ENCODE measurements at places on chromosomes 12 and 14.
A peak's percentile ranks its signal among the peaks of the same experiment; 100 is the strongest.

DNA sequence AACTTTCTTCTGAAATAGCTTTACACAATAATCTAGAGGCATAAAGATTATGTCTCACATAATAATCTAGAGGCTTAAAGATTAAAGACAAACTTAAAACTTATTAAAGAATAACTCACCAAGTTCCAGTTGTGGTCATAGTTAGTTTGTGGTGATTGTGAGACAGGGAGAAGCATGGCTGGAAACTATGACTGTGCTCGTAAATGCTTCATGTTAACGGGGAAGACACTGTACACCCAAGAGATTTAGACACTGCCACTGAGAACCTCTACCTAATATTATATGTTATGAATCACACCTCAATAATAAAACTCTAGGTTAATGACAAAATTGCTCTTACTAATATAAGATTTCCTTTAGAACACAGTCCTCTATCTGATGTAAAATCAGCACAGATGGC, 541.6 kb downstream of the TMEM121 start:
- DNase-seq = no peak

- no peak for DNase-seq
Observed at GRCh38 chr12:117563007-117563406, 201.6 kb upstream of the NOS1 start.

- no peak for DNase-seq
Observed at GRCh38 chr12:50056639-50056976, 788 bp upstream of the ASIC1 start.

DNA sequence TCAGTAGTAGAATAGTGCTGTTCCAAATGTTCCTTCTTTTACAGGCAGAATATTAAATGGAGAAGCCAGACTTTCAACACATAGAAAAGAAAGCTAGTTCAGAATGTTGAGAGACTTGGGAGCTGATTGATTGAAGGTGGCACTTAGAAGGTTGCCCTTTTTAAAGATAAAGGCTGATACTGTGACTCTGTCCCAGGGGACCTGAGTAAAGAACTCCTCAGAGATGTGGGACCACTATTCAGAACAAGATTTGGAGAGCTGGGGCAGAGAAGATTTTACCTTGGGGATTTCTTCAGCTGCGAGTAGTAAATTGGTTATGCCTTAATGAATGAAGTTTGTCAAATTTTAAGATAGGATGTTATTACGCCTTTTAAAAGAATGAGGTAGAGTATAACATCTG, 21.4 kb upstream of the BTG1 start:
- DNase-seq = no peak

DNA sequence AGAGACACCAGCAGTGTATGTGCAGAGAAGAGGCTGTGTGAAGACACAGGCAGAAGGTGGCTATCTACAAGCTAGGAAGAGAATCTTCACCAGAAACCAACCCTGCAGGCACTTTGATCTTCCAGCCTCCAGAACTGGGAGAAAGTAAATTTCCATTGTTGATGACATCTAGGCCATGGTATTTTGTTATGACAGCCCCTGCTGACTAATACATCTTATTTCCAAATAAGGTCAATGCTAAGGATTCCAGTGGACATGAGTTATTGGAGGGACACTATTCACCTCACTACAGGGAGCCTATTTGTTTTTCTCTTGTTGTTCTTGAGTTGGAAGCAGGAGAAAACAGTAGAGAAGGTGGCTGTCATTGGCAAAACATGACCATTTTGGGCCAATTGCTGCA, 88.5 kb upstream of the RIN3 start:
- no peak for DNase-seq

GRCh38 chr12:71475280-71475679, 35.7 kb downstream of the LGR5 start:
- no peak for DNase-seq

- DNase-seq = no peak
Observed at GRCh38 chr12:51265024-51265423, 5.2 kb downstream of the SMAGP start.

DNA sequence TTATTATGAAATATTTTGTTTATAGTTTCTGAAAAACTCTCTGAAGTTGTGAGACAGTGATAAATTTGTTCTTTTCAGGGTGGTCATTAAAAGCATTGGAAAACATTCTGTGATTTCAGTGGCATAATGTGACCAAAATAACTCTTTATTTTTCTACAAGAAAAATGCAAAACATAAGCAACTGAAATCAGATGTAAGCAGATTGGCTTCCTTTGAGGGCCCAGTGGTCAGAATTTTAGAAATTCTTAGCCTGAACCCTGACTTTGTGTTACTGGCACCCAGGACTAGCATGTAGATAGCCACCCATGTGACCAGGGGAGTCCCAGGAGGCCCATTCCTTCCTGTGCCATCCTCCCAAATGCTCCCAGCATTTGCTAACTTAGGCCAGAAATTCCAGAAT, 145.6 kb upstream of the SLC38A2 start:
- no peak for DNase-seq

GRCh38 chr14:105817971-105818711, 291.8 kb downstream of the TMEM121 start:
- peak; percentile 25 for DNase-seq

DNA sequence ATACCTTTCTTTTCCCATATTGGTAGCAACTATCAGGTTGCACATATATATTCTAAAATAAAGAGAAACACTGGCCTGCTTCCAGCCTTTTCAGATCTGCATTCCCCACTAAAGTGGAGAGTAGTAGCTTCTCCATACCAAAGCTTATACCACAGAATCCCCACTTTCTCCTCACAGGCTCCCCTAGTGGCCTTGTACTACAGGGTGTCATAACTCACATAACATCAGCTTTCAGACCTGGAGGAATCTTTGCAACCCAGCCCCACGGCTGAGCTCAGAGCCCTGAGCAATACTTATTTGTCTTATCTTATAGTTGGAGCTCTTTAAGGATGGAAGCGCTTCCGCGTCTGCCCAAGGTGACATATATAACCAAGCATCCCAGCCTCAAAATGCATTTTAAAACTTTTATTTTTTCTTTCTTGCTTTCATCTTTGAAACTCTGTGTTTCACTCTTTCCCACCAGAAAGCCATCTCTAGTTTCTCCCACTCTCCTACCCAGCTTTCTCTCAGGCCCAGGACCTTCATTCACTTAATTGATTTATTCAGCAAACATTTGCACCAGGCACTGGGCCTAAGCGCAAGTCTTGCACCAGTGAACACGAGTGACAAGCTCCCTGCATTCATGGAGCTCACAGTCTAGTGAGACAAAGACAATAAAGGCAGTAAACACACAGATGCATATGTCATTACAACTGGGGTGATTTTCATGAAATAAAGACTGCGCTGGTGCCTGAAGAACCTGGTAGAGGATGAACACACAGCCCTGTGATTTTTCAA, 254.7 kb downstream of the IPO8 start:
- DNase-seq = no peak

- DNase-seq = no peak
Observed at GRCh38 chr14:102417646-102418045, 54.9 kb downstream of the TECPR2 start.

DNA sequence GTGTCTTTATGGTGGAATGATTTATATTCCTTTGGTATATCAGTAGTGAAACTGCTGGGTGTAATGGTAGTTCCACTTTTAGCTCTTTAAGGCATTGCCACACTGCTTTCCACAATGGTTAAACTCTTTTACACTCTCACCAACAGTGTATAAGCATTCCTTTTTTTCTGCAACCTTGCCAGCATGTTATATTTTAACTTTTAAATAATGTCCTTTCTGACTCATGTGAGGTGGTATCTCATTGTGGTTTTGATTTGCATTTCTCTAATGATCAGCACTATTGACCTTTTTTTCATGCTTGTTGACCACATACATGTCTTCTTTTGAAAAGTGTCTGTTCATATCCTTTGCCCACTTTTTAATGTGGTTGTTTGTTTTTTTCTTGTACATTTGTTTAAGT, 142.5 kb downstream of the MSRB3 start:
- DNase-seq = no peak

DNA sequence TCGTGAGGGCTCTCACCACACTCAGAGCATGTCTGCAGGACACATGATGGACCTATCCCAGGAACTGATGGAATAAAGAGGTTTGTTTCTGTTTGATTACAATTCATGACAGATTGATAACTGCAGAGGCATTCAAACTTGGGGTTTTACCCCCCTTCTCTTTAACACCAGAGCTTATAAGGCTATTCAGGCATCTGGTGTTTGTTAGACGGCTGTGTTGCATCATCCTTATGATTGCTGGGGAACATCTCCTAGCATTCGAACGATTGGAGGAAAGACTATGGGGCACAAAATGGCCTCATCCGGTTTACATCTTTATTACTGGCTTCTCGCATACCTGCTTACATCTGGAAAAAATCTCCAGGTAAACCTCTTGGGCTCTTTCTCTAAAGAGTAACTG, 191.8 kb downstream of the MSRB3 start:
- no peak for DNase-seq

DNA sequence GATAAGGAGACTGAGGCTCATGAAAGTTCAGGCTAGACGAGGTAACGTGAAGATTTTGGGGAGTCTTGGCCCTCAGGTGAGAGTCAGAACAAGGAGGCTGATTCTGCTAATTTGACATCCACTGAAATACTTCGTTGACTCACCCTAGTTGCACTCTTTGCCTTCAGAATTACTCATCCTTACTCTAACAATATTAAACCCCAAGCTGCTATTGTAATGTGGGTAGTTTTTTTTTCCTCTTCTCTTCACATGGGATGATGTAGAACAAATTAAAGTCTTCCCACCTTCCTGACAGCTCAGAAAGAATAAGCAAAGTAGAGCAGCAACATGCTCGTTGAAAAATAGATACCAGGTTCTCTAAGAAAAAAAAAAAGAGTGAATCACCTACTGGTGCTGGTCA, 22.0 kb upstream of the SRRM4 start:
- DNase-seq = no peak

DNA sequence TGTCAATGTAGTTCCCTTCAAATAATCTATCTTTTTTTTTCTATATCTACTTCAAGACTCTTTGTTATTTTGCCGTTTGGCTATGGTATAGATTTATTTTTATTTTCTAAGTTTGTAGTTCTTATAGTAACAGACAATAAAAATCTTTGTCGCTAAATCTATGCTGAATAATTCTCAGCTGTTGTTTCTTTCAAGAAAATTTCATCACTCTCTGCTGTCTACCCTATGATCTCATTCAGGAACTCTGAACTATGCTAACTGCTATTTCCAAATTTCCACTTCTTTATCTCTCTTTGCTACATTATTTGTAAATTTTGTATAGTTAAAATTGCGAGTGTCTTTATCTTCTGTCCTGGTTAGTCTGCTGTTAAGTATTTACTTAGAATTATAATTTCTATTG, 353.6 kb downstream of the LRFN5 start:
- DNase-seq = no peak

DNA sequence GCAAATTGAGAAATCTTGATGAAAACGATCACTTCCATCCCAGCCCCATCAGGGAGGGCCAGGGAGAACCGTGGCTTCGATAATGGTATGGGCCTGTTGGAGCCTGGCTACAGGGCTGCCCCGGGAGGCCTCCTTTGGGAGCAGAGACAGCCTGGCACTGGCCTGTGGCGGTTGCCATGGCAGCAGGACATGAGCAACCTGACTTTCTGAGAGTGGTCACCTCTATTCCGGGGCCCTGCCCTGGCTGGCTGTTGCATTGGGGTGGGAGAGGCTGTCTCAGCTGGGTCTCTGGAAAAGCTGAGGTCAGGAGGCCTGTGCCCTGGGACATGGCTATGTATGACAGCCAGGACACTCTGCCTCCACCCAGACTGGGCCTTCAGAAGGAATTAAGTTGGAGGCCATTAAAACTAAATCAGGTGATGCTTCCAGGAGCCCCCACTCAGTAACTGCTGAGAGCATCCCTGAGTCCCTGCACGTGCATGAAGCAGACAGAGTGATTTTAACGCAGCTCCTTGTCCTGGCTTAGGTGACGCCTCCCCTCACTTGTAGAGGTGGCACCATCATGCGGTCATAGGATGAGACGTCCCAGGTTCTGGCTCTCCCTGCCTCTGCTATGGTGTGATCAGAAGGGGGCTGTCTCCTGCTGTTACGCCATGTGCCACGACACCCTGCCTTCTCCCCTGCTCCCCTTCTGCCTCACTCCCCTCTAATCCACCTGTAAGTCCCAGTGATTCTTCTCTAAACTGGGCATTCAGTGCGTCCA, 126.3 kb downstream of the SLC25A47 start:
- no peak for DNase-seq

DNA sequence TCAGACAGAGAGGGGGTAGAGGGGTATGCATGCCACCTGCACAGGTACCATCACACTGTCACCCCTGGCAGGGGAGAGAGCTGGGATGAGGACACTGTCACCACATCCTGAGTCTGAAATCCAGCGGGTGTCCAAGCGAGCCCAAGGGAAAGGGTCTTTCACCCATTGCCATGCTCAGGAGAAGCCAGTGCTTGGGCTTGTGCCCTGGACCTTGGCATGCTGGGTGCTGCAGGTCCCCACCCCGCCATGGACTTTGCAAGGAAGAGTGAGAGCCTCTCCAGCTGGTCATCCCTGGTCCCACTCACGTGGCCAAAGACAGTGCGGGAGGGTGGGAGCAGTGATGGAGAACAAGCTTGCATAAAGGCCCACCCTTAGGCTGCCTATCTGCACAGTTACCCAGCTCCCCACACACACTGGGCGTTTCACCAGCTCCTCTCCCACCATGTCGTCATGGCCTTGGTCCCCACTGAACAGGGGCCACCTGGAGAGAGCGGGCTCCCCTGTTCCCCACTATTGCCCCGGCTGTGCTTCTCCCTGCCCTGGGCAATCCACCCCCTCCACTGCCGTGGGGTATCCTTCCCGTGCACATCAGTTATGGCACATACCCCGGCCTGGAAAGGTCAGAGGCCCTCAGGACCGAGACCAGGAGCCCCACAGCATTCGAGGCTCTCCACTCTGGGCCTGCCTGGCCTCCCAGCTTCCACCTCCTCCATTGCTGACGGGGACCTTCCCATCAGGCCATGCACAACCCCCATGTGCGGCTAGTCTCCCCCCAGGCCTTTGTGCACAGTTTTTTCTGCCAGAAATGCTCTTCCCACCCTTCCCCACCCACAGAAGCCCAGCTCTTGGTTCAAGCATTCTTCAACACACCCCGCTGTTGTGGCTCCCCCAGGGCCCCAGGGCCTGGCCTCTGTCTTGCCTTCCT, 58.6 kb upstream of the BCL11B start:
- no peak for DNase-seq

- no peak for DNase-seq
Observed at GRCh38 chr14:100540141-100540925, 46.9 kb downstream of the BEGAIN start.

- peak; percentile 25 for DNase-seq
Observed at GRCh38 chr14:57390806-57391516, 575 bp downstream of the NAA30 start.

- DNase-seq = no peak
Observed at GRCh38 chr14:84804468-84804867, 725.5 kb upstream of the FLRT2 start.

- DNase-seq = no peak
Observed at GRCh38 chr12:21065845-21066244, 65.1 kb upstream of the SLCO1B1 start.

DNA sequence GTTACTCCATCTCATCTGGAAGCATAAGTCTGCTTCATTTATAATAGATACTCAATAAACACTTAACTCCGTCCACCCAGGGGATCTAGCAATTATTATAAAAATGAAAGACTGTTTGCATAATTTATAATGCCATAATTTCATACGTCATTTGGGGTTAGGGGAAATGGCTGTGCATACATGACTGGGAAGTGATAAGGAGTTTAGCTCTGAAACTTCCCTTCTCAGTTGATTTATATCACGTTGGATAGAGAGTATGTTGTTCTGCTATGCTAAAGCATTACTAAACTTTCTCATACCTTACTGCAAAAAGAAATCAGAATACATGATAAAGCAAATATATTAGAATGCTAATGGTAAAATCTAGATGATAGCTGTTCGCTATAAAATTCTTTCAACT, 90.4 kb upstream of the DYNC1H1 start:
- no peak for DNase-seq

- DNase-seq = no peak
Observed at GRCh38 chr14:23694949-23695663, 58.9 kb downstream of the DHRS2 start.
